Hepatic stellate cell (primary cell): ENCODE measurements at places on chromosomes 13 and 19.

- no peak for DNase-seq
Observed at GRCh38 chr13:21619633-21620220, 15.8 kb upstream of the MICU2 start.

GRCh38 chr13:104796581-104796980 is 1730.4 kb upstream of the SLC10A2 start:
- no peak for DNase-seq

DNA sequence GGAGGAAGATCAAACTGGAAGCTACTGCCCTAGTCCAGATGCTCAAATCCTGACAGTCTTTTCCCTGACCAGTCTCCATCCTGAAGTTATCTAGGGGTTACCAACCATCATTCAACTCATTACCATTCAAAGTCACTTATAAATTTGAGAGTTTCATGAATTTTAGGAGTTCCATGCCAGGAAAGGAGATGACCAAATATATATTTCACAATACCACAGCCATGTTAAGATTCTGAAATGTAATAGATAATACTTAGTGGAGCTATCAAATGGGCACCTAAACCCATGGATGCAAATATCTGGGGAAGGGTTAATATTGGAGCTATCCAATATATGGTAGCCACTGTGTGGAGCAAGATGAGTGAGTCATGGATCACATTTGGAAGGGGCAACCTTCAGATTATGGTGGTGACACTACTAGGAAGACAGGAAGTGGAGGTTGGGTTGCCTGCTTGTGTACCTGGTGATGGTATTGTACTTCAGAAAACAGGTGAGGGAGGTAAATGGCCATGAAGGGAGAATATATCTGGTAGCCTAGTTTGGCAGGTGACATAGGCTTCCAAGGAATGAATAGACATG is 18.7 kb downstream of the ZNF586 start:
- DNase-seq: no peak

DNA sequence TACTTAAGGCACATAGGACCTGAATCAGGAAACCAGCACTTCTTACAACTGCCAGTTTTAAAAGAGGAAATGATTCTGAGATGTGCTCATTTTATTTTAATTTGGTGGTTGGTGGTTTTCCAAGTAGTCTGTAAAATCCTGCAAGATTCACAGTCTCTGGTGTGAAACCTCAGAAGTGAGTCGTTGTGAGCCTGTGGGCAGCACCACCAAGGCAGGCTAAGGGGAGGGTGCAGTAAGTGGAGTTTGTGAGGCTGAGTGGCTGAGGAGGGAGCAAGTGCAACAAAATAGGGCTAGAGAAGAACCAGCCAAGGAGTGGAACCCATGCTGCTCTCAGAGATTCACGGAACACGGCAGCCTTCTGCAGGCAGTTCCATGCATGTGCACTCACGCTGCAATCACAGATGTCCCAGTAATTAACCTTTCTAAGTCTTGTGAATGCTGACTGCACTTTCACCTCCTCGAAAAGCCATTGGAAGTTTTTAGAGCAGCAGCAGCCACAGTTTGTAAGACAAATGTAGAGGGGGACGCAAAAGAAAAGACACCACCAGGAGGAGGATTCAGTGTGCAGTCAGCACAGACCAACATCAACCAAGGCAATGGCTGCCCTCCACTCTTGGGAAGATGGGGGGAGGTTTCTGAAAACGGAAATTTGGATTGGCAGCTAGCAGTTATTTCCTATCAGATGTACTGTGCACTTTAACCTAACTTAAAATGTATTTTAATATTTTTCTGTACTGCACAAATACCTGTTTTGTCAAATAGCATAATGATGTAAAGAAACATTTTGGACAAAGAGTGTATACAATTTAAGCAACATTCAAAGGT is 44.9 kb downstream of the ESD start:
- no peak for DNase-seq

DNA sequence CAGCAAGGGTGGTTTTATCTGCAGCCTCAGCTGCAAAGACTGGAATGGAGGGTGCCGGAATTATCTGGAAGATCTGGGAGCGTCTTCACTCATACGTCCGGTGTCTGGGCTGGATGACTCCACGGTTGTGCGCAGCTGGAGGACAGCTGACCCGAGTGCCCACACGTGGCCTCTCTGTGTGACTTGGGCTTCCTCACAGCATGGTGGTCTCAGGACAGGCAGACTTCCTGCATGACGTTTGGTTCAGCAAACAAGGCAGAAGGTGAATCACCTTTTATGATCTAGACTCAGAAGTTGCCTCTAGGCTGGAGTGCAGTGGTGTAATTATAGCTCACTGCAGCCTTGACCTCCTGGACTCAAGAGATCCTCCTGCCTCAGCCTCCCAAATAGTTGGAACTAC is 33.2 kb downstream of the CACNG6 start:
- DNase-seq: no peak

DNA sequence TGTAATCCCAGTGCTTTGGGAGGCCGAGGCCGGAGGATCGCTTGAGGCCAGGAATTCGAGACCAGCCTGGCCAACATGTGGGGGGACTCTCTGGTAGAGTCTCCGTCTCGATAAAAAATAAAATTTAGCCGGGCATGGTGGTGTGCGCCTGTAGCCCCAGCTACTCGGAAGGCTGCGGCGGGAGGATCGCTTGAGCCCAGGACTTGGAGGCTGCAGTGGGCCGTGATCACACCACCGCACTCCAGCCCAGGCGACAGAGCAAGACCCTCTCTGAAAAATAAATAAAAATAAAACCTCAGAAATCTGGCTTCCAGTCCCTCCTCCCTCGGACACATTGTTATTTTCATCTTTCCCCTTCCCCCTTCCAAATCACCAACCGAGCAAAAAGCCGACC is 332 bp downstream of the IRGQ start:
- no peak for DNase-seq

DNA sequence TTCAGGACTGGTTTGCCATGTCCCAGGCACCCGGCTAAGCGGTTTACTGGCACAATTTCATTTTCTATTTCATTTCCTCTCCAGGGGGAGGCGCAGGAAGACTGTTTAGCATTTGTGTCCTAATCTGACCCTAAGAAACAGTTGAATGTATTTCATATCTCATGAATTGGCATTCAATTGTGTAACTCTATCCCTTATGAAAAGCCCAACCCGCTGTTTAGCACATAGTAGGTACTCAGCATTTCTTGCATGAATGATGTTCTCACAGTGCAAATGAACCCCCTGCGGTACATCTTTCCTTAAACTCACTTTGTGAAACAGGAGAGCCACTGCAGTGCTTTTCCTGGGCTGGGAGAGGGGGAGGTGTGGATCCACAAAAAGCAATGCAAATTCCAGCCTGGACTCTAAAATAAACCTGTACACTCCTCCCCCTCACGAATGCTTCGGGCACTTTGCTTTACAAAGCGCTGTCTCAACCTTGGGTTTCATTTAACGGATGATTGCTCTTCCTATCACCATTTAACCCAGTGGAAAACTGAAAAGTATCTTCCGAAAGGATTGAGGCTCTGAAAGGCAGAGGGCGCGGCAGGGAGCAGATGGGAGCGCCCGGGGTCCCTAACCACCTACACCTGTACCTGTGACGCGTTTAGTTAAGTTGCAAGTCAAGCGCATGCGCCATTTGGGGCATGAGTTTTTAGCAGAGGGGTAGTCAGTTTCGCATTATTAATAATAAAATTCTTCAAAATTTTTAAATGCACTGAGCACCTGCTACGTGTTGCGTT is 1.2 kb upstream of the EEF2 start:
- DNase-seq: peak; percentile 78

- DNase-seq: no peak
Observed at GRCh38 chr13:58097831-58098230, 466.3 kb downstream of the PCDH17 start.

GRCh38 chr13:78787190-78787589 is 128.2 kb upstream of the OBI1 start:
- DNase-seq: no peak

DNA sequence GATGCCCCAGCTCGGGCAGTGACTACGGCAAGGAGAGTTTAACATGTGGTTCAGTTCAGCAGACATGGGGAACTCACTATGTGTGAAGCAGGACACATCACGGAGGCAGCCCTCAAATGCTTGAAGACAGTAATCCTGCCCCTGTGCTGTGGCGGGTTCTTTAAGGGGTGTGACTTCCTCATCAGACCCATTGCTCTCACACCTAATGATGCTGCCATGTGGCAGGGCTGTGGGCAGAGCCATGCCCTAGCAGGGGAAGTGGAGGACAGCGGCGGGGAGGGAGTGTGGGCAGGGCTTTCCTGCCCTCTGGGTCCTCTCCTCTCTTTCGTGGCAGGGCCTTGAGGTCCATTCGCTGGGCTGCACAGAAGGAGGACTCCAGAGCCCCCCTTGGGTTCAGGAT is 131.1 kb upstream of the GJB6 start:
- DNase-seq: no peak

GRCh38 chr19:15652559-15653278 is 12.0 kb downstream of the CYP4F3 start:
- no peak for DNase-seq

GRCh38 chr13:35478271-35479037 is 2.0 kb upstream of the MAB21L1 start:
- DNase-seq: no peak

- no peak for DNase-seq
Observed at GRCh38 chr13:73803997-73804396, 330.2 kb downstream of the KLF12 start.

DNA sequence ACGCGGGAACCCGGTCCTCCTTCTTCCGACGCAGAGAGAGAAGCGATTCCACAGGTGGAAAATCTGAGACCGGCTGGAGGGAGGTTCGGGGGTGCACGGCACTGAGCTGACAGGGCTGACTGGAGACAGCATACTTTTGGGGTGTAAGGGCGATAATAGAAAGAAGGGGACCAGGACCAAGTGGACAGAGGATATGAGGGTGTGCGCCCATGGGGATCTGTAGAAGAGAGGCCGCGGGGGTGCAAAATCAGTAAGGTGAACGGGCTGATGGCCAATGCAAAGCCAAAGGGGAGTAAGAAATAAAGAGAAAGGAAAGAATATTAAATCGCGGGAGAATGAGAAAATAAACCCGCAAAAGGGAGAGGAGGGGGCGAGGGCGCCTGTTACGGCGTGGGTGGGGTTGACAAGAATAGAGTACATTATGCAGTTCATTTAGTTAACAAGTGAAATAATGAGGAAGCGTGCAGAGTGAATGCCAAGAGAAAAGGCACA is 336 bp upstream of the GSX1 start:
- no peak for DNase-seq

DNA sequence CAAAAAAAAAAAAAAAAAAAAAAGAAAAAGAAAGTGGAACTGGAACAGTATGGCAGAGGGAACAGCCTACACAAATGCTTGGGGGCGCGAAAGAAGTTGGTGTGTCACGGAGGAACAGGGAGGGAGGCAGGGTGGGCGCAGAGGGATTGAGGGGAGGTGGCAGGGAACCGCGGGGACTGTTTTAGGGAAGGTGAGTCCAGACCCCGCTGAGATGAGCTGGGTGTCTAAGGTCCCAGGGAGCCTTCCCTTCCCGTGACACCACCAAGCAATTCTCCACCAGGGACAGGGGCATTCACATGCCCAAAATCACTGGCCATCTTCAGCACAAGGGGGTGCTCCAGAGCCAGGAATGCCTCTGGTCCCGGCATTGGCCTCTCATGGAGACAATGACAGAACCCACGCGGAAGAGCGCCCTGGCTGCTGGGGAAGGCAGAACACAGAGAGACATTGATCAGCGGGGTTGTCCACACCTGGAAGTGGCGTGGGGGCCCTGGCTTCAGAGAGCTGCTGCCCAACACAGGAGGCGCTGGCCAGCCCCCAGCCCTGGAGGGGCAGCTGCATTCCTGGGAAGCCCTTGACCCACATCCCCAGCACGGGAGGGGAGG is 6.9 kb downstream of the PEAK3 start:
- peak; percentile 86 for DNase-seq

GRCh38 chr13:87130423-87130822 is 540.7 kb upstream of the SLITRK5 start:
- no peak for DNase-seq

GRCh38 chr19:53809518-53810186 is 14.5 kb downstream of the NLRP12 start:
- DNase-seq: no peak

- DNase-seq: no peak
Observed at GRCh38 chr13:25977216-25977615, 74.6 kb downstream of the SHISA2 start.

DNA sequence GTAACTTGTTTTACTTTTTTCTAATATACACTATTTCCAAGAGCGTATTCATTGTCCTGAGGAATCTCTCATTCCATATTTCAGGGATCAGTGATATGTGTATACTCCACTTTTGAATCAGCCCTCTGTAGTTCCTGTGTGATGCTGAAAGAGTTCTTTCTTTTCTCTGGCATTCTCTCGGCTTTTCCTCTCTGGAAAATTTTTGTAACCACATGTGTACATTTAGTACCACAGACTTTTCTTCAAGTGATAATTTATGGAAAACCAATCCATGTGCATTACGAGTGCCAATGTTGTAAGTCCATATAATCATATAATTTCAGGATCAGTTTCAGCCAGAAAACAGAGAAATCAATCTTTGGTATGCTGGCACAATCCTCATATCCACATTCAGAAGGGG is 102.2 kb upstream of the MBNL2 start:
- no peak for DNase-seq

DNA sequence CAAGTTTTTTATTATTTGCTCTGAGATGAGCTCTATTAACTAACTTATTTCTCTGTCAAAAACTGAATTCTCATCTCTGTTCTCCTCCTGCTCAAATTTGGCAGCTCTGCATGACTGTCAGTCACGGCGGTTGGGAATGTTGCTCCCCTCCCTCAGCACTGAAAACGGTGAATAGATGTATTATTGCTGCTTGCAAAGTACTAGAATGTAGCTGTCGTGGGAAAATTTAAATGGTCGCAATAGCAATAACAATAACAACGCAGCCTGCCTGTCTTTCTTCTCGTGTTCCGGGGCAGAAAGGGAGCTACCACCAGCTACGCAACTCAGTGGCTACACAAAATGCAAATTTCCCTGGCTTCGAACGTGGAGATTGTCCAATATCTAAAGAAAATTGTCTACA is 125.6 kb upstream of the FRY start:
- no peak for DNase-seq

- DNase-seq: peak; percentile 76
Observed at GRCh38 chr19:49847731-49848696, 2.9 kb upstream of the PTOV1 start.

DNA sequence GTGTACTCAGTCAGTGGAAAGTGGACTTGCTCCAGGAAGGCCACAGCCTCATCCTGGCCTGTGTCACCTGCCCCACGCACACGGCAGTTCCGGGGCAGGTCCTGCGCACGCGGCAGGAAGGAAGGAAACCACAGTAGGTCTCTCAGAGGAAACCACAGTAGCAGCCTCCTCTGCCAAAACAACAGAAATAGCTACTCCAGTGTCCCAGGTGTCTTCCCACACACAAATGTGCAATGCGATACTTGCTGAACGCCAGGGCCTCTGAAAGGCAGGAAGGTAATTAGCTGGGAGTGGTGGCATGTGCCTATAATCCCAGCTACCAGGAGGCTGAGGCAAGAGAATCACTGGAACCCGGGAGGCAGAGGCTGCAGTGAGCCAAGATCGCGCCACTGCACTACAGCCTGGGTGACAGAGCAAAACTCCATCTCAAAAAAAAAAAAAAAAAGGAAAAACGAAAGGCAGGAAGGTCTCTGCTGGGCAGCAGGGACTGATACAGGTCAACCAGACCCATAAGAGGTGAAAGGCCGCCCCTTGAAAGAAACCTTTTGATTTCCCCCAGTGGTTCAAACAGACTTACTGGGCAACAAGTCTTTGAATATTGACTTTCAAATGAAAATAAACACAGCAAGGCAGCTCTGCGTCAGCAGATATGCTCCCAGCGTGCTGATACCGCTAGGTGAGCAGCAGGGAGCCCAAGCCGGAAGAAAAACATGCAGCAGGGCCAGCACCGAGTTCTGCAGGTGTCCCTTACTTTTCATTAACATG is 49.5 kb downstream of the CRYL1 start:
- DNase-seq: no peak
